Forelimb muscle (tissue), 1 donor: ENCODE measurements at places on chromosomes 12 and 14.

- no peak for DNase-seq
Measured at GRCh38 chr14:96287856-96288255, 31.8 kb downstream of the BDKRB1 start.

GRCh38 chr12:112107306-112108201 lies 1.0 kb downstream of the NAA25 start:
- DNase-seq = no peak

- DNase-seq = no peak
Measured at GRCh38 chr14:85188836-85189235, 341.1 kb upstream of the FLRT2 start.

- DNase-seq = no peak
Measured at GRCh38 chr12:125079084-125079483, 13.8 kb downstream of the AACS start.

DNA sequence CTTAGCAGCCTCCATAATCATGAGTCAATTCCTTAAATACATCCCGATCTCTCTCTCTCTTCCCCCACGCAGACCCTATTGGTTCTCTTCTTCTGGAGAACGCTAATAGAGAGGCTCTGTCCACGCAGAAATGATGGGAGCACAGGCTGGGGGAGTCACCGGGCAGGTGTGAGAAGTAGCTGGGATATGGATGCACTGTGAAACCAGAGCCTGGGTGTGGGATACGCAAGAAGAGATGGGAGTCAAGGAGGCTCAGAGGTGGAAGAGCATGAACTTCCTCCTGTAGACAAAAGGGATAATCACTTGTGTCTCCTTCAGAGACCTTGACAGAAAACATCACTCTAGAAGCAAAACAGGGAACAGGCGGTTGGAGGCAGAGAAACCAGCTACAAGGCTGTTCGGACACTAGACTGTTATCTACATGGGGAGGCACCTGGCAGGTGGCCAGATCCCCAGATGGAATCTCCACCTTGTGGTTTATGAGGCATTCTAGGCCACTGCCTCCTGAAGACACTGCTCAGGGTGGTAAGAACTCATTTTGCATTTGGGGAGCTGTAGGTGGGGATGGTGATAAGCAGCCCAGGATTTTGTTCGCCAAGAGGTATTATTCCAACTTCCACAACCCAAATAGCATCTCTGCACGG lies 7.2 kb upstream of the SELPLG start:
- no peak for DNase-seq

- DNase-seq = no peak
Measured at GRCh38 chr14:64947710-64948611, 5.4 kb upstream of the GPX2 start.

- DNase-seq = no peak
Measured at GRCh38 chr14:97710726-97711125, 913.5 kb downstream of the VRK1 start.

GRCh38 chr12:8817856-8818255 lies 4.6 kb upstream of the A2ML1 start:
- no peak for DNase-seq

- no peak for DNase-seq
Measured at GRCh38 chr14:22471545-22472121, 117.4 kb downstream of the DAD1 start.

- DNase-seq = no peak
Measured at GRCh38 chr14:63387711-63388110, 69.0 kb upstream of the GPHB5 start.

GRCh38 chr14:42994051-42994736 lies 1387.5 kb downstream of the LRFN5 start:
- DNase-seq = no peak

DNA sequence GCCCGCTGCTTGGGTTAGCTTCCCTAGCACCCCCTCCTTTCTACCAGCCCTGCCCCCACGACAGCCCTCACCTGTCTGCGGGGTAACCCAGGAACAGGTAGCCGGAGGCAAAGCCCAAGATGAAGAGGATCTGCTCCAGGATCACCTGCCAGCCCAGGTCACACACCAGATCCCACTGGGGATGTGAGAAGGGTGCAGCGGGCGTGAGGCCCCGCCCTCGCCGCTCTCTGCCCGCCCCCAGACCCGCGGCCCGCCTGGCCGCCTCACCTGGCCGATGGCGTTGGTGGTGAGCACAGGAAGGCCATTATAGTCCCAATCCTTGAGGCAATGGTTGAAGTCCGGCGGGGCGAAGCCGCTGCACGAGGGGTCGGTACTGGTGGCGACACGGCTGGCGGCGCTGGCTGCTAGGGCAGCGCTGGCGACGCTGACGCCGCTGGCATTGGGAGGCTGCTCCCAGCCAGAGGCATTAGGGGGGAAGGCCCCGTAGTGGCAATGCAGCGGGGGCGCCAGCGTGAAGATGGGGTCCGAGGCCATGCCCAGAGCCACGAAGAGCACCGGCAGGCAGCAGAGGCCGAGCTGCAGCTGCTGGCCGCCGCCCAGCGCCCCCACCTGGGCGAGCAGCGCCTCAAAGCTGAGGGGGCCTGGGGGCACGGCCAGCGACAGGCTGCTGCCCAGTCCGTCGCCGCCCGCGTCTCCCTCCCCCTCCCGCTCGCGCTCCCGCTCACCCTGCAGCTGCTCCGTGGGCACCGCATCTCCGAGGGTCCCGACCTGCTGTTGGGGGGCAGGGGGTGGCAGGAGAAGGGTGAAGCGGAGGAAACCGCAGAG lies 794 bp downstream of the SLC22A17 start:
- DNase-seq = no peak

GRCh38 chr14:102853648-102854047 lies 68.8 kb upstream of the AMN start:
- no peak for DNase-seq

DNA sequence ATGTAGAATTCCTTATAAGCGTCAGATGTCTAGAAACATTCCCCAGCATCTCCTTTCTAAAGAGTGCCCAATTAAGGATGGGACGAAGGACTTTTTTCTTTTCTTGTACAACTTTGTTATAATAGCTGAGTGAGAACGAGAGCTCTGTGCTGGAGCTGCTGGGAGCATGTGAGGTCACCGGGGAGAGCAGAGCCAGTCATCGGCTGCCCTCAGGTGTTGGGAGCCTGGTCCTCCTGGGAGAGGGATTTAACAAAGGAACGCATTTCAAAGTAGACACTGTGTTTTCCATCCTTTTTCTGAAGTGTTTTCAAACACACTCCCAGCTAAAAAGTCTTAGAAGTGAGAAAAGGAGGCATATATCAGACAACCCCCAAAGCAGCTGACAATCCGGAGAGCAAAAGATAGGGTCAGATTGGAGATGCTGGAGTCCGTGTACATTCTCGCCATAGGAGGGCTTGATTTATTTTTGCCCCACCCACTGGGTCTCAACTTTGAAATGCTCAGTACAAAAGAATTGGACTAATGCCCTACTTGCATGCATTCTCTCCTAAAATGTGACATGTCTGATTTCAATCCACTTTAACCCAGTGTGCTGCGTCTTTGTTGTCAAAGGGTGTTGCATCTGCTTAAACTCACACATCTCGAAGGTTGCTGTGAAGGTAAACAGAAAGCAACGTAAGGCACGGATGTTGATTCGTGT lies 50.8 kb upstream of the PIWIL1 start:
- DNase-seq = no peak
